NCI-H1694 (cell line): ENCODE measurements at places on chromosomes 5 and 9.

- no peak for DNase-seq
Observed at GRCh38 chr9:29806937-29807618, 2233.8 kb upstream of the C9orf72 start.

DNA sequence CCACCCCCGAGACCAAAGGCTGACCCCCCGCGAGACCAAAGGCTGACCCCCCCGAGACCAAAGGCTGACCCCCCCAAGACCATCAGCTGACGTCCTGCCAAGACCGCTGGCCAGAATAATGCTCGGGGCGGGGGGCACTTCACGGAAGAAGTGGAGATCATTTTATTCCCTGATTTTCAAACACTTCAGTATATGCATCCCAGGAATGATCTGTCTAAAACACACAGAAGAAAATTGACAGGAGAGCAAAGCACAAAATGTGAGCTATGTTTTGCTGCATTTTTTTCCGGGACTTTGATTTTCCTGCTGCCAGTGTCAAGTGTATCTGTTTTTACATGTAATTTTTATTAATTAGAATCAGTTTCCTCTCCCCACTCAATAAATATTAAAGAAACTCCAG, 67.1 kb downstream of the ADAMTS2 start:
- no peak for DNase-seq

DNA sequence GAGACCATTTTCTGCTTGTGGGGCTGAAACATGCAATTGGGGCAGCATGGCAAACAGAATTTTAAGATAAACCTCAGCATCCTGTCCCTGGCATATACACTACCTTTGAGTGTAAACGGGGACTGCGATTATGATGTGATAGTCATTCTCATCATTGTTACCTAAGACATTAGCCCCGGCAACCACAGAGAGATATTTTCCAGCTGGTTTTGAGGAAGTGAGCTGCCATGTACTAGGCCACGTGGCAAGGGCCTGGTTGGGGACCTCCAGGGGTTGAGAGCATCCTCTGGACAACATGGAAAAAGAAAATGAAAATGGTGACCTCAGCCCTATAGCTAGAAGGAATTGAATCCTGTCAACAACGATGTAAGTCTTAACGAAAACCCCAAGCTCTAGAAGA, 623.6 kb upstream of the CDH18 start:
- DNase-seq, result no peak

- no peak for DNase-seq
Observed at GRCh38 chr9:16282216-16282615, 588.3 kb downstream of the BNC2 start.

DNA sequence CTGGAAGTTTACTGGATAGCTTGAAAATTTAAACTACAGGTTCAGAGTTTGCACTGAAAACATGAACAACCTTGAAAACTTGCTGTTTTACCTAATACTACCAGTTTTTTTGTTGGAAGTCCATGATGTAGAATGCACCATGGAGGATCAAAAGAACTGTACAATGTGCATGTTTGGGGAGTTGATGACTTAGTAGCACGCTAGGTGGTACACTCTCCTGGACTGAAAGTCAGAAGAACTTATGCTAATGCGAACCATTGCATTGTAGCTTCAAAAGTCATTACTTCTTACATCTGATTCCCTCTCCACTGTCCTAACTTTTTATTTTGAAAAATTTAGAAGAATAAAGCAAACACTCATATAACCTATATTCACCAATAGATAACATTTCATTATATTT, 211.0 kb downstream of the OSTF1 start:
- no peak for DNase-seq

DNA sequence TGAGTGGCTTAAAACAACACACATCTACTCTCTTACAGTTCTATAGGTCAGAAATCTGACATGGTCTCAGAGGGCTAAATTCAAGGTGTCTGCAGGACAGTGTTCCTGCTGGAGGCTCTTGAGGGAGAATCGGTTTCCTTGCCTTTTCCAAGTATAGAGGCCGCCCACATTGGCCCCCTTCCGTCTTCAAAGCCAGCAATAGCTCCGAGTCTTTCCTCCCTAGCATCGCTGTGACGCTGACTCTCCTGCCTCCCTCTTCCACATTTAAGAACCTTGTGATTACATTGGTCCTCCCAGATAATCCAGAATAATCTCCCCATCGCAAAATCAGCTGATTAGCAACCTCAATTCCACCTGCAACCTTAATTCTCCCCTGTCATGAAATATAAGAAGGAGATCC, 81.3 kb upstream of the IER5L start:
- no peak for DNase-seq

DNA sequence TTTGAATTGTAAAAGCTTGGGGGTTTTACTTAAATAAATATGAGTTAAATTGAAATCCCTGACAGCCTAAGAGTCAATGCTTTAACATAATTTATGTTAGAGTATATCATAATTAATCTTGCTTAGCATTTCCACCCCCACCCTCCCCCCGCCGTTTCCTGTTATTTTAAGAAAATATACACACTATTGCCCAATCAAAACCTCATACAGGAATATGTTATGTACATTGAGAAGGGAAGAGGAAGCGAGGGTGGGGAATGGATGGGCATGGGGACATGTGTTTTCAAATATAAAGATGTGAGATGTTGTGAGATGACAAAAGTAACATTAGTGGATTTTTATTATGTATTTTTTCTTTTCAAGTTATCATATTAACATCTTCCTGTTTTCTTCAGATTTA, 561.1 kb upstream of the MEF2C start:
- DNase-seq, result no peak

- no peak for DNase-seq
Observed at GRCh38 chr9:86282979-86283535, 719 bp upstream of the ISCA1 start.

DNA sequence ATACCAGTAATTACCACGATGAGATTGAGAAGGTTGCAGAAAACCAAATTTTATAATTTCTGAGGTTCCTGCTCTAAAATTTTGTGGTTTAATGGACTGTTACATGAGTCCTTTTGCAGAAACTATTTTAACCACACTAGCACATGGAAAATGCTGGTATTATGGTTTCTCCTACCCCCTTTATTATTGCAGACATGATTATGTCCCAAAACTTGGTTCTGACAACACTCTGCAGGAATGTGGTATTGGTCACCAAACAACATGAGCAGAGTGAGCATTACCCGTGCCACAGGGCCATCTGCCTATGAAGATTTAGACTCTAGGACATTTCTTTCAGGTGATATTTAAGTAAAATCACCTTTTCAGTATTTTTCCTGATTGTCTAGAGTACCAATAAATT, 2.8 kb upstream of the ECM2 start:
- DNase-seq, result no peak
